Eye (tissue), 1 donor: ENCODE measurements at places on chromosomes 2 and 18.
A peak's percentile ranks its signal among the peaks of the same experiment; 100 is the strongest.

GRCh38 chr2:61405813-61406212, 65.1 kb downstream of the USP34 start:
- DNase-seq, result peak; percentile 10

DNA sequence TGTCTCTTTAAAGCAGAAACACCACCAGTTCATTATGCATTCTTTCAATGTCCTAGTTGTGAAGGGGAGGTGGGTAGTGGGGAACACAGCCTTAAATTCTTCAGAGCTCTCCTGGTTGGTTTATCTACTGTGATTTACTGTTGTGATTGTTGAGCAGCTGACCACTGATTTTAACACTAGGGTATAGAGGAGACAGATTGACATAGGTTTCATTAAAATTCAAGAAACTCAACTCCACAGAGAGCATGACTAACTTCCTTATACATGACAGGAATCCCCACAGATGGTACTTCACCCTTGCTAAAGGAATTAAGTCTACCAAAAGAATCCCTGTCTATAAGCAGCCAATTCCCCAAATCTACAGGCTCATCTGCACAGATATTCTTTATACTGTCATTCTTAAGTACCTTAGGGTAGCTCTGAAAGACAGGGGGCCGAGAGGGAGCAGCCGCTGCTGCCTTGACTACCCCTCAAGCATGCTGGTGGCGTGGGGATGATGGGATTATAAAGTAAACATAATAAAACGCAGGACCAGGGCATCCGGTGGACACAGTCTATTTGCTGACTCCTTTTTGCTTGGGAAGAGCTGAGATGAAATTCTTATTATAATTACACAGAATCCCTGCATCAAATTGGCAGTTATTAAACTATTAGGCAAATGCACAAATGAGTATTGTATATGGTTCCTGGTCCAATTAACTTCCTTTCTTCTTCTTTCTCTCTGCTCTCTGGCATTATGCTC, 1377.6 kb upstream of the PIK3C3 start:
- DNase-seq, result peak; percentile 72

- no peak for DNase-seq
Measured at GRCh38 chr2:70796262-70796661, 5.8 kb upstream of the FIGLA start.

- peak; percentile 60 for DNase-seq
Measured at GRCh38 chr2:78992807-78993517, 32.5 kb upstream of the REG3G start.

GRCh38 chr2:37705191-37705590, 33.7 kb upstream of the CDC42EP3 start:
- DNase-seq, result no peak

DNA sequence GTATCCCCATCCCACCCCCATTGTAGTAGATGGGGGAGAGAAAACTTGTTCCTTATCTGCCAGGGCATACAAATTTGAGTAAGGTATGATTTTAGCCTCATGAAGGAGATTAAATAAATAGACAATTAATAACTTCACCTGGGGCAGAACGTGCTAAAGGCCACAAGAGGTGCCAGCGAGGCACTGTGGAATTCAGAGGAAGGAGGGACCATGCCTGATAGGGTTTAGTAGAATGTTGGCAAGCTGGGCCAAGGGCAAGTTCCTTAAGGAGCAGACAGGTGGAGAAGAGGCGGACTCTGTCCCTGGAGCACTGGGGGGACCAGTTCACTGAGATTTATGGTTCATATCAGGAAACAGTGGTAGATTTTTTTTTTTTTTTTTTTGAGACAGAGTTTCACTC, 22.5 kb downstream of the STAMBP start:
- no peak for DNase-seq
